ENCODE measurements at places on chromosomes 6 and 20.

DNA sequence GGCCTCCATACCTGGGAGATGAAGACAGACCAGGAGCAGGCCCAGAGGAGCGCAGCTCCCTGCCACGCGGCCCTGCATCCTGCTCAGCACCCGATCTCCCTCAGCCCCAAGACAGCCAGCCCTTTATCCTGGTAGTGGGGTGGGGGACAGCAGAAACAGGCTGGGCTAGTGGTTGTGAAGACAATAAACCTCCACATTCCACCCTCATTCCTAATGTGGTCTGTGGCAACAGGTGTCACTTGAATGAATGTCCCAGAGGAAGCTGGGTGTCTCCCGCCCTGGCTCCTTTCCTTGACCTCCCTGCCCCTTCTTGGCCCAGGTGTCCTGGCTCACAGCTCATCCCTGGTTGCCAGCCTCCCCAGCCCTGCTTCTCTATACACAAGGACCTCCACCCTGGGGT lies at the start of gene C6orf15:
Gene C6orf15 (minus strand): TSS at position 98 of the 400 bp plus-strand sequence. CDS start 20 bp downstream, at position 78.
- DNase-seq = no peak

DNA sequence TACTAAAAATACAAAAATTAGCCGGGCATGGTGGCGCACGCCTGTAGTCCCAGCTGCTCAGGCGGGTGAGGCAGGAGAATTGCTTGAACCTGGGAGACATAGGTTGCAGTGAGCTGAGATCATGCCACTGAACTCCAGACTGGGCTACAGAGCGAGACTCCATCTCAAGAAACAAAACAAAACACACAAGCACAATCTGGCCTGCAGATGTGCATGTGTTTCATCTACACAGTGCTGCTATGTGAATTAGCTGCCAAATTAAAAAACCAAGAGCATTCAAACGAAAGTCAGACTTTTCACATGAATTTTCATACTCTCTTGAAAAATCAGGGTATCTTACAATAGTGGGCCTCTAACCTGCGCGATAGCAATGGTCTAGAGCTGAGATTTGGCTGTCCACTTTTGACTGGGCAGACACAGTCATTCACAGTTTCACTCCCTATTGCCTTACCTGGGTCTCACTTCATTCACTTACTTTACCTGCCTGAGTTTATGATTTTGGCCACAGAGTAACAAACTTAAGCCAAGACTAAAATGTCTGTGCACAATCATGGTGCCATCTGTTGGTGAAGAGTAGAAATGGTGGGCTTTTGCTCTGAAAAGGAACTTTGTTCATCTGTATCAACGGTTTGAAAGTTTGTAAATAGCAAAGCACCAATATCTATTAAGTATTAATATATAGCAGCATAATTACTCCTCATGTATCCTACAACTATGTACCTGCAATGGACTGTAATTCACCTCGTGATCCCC lies 138.5 kb upstream of the UST start:
- no peak for DNase-seq

DNA sequence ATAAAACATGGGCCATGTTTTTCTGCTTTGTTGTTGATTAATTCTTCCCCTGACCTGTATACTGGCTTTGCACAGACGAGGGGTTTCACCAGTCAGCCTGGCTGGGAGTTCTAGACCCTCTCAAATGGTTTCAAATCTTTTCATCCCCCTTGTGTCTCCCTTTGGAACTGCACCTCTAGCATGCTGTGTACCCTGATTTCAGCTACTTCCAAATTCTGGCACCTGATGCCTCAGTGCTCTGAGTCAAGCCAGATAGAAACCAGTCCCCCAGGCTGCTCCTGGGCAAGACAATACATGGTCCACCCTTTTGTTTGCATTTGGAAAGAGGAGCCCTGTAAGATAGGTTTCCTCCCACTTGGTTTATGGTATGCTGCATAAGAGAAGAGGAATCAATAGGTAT lies 290.2 kb downstream of the BTBD3 start:
- no peak for DNase-seq

DNA sequence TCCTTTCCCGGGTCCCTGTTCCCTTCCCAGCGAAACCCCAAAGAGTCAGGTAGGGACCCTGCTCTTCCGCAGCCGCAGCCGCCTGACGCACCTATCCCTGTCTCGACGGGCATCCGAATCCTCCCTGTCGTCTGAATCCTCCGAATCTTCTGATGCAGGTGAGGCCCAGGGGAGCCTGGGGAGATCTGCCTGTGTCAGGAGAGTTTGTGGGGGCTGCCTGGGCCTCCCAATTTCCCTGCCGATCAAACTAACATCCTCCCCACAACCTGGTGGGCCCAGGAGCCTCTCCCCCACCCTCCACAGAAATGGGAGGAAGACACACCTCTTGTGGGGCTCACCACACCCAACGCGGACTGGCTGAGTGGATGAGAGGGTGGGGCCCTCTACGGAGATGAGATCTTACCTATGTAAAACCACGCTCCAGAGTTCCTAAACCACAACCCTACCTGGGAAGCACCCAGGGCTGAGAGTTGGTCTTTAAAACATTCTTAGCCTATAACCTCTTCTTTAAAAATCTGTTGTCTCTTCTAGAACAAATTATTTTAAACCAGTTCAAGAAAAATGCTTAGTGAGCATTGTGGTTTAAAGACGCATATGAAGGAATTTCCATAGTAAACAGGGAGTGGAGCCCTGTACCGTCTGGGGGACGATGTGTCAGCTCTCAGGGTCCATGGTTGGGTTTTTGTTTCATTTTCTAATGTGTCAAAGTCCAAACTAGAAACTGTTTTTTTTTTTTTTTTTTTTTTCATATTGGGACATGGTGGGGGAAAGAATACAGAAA lies 1.7 kb downstream of the CDC25B start:
- peak; percentile 42 for DNase-seq

DNA sequence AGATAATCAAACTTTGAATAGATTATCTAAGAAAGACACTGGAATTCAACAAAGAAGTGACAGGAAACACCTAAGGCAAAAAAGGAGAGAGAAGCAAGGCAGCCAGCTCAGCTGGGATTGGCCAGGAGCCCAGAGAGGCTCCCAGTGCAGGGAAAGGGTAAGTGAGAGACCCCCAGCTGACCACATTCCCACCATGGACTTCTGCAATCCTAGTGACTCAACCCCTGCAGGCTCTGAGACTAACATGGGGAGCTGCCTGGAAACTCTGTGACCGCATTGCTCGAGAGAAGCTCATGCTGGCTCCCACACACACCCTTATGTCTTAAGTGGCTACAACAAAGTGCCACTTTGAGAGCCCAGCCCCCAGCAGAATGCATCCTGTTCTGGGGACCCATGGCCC lies 215.1 kb downstream of the PACRG start:
- DNase-seq = no peak

DNA sequence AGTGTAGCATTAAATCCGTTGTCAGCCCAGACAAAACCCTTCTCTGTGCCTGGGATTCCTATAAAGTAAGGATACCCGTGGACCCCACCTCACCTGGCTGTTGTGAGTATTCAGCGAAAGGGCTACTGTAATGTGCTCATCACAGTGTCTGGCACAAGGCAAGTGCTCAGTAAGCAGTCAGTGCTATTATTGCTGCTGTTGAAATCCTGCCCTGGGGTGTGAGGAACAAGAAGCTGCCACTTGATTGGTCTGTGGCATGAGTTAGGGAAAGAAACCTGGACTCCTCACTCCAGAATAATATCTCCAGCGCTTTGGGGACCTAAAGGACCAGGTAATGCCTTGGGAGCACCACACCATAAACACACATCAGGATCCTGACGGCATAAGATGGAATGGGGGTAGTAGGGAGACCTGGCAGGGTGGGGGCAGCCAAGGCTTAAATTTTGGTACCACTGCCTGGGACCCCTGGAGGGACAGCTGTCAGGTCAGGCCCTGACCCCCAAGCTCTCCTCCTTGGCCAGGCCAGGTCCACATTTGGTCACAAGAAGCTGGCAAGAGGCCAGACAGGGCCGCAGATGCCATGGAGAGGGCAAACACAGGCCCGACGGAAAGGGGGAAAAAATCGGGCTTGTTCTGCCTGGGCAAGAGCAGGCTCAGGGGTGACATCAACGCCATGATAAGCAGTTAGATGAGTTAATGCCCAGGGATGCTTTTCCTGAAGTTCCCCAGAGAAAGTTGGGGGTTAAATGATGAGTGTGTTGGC lies 66.5 kb downstream of the MRPL14 start:
- DNase-seq = no peak

DNA sequence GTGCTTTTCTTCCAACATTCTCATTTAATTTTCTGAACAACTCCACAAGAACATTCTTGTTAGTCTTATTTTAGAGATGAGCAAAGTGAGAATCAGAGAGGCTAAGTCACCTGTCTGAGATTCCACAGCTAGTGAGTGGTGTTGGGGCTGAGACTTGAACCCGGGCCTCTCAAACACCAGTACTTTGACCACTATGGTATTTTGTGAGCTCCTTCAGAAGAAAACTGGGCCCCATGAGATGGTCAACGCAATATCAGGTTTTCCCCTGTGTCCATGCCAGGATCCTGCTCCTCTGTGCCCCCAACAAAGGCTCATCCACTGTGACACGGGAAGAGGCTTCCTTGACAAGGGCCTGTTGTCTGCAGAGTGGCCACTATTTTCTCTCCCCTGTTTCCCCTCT lies 51.9 kb downstream of the MAFB start:
- DNase-seq = no peak

Data from activated T-helper 1 cell treated with Interleukin-2 at 50 U/mL for 16 hours (primary cell).